ENCODE measurements at places on chromosomes 4 and X.

DNA sequence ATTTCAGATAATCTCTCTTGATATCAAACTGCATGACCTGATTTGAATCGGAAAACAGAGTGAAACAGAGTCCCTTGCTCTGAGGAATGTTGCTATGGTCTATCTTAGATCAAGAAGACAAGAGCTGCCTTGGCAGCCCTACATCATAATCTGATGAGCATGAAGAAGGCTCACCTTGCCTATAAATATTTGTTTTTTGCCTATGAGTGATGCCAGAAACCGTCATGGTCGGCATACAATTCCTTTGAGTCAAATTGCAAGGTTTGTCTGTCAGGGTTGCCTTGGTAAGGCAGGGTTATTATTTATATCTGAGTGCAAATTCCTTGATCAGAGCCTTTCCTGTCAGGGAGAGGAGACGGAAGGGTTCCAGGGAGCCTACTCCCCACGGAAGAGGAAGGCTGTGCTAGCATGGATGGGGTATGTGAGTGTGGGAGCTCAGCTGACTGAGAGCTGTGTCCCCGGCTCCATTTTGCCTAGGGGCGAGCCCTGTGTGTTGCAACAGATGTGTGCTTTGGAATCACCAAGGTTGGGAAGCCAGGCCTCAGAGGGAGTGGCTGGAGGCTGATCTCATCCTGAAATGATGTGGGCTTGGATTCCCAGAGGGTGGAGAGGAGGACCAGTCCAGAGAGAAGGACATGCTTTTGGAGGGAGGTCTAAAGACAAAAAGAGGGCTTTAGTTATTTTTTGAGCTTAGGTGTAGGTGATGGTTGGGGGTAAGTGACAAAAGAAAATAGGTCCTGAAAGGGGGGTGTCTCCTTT lies 43.6 kb downstream of the RTL9 start:
- no peak for DNase-seq

DNA sequence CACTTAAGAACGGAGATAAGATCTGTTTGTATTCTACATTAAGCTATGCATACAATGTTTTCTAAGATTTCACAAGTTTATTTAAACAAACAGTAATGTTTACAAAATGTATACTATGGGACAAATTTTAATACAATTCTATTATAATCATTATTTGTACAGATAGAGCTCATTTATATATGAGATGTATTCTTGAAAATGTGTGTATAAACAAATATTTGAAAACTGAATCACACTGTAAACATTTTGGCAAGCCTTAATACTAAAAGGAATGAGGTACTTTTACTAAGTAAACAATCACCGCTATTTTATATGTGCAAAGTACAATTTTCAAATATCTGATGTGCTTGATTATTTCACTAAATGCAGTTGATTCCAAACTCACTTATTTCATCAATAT lies 119.2 kb upstream of the MAB21L2 start:
- no peak for DNase-seq

DNA sequence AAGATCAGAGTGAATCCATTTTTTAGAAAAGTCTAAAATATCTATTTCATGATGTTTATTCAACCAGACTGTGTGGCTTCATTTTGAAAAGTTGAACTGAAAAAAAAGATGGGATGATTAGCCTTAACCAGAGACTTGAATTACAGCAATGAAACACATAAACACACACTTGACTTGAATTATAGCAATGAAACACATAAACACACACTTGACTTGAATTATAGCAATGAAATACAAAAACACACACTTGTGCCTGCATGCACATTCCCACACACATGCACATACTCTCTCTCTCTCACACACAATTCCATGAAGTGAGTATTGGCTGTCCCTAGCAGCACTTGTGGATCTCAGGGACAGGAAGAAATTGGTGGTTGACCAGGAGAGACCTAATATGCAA lies 286.8 kb downstream of the USP46 start:
- DNase-seq = no peak

GRCh38 chrX:1249101-1249887 lies 19.3 kb upstream of the CSF2RA start:
- DNase-seq = no peak

DNA sequence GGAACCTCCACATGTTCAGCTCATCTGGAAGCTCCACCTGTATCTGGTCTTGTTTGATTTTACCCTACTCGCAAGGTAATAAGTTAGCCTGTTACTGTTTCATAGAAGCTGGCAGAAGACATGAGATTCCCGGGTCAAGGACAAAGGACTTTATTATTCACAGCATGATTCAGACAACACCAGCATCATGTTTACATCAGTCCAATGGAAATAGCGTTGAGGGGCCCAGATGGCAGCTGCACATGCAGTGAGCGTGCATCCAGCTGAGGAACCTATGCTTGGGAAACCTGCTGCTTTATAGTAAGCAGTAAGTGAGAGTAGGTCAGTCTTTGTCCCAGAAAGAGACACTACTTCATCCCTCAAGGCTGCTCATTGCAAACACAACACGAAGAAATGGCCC lies 19.8 kb downstream of the TSPAN5 start:
- no peak for DNase-seq
